Omental fat pad (tissue), 4 donors: ENCODE measurements at places on chromosomes 4 and X.

DNA sequence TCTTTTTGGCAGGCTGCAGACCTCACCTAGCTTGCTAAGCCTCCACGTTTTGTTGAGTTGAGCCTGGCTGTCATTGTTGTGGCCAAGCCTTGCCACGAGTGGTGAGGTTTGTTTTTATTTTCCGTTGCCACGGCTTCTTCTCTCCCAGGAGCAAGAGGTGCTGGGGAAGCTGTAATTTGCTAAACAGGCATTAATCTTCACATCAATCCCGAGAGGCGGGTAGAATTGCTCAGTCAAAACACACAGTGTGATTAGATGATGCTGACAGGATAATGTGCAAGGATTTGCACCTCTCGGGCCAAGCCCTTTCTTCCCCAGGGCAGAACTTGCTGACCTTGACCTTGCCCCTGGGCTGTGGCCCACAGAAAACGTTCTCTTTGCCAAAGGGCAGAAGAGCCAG lies 72.2 kb upstream of the ATP6AP2 start:
- DNase-seq = no peak

DNA sequence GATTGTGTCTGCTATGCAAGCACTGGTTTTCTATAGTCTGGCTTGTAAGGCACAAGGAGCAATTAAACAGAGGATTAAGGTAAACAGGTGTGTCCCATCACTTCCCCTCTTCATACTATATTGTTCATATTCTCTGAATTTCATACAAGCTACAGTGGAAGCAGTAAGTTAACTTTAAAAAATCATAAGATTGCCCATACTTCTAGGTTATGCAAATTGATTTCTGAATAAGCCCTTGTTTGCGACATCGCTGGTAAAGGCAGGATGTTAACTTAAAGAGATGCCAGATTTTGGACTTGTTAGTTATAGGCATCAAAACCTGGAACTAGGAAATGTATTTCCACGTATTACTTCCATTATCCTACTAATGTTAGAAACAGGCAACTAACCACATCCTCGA lies 1.0 kb upstream of the TMEM131L start:
- no peak for DNase-seq

- DNase-seq = no peak
Measured at GRCh38 chr4:126271292-126271691, 956.5 kb downstream of the FAT4 start.

- no peak for DNase-seq
Measured at GRCh38 chr4:4308800-4309441, 18.9 kb downstream of the ZBTB49 start.

GRCh38 chr4:184994010-184994622 lies 24.2 kb upstream of the HELT start:
- no peak for DNase-seq
